ENCODE measurements at places on chromosomes 5 and 9.

DNA sequence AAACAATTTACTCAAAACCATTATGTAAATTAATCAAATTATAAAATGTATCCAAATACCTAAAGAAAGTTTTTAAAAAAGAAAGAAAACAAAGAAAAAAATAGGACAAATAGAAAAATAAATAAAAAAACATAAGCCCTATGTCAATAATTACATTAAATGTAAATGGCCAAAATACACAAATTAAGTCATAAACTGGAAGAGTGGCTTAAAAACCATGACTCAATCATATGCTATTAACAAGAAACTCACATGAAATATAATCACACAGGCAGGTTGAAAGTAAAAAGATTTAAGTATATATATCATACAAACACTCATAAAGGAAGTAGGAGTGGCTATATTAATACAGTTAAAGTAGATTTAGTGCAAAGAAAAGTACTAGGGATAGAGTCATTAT is 95.3 kb downstream of the PRELID2 start:
- H3K4me1 ChIP-seq, result no peaks in the 10 kb centered on the region
- no peaks in the 10 kb centered on the region for H3K36me3 ChIP-seq
- no peak overlapping the region for H3K27ac ChIP-seq

GRCh38 chr9:95876595-95876994 is 1.1 kb downstream of the ERCC6L2 start:
- DNase-seq, result no peak
- no peak overlapping the region for H3K4me3 ChIP-seq
- no peak overlapping the region for H3K27ac ChIP-seq

GRCh38 chr5:119411361-119412278 is 40.7 kb upstream of the HSD17B4 start:
- H3K4me1 ChIP-seq, result peaks cover 5% of the 10 kb centered on the region
- no peak overlapping the region for H3K27ac ChIP-seq
- H3K27me3 ChIP-seq, result no peaks in the 10 kb centered on the region
- H3K4me3 ChIP-seq, result peak overlapping the region; percentile 55
- DNase-seq, result peak; percentile 22

DNA sequence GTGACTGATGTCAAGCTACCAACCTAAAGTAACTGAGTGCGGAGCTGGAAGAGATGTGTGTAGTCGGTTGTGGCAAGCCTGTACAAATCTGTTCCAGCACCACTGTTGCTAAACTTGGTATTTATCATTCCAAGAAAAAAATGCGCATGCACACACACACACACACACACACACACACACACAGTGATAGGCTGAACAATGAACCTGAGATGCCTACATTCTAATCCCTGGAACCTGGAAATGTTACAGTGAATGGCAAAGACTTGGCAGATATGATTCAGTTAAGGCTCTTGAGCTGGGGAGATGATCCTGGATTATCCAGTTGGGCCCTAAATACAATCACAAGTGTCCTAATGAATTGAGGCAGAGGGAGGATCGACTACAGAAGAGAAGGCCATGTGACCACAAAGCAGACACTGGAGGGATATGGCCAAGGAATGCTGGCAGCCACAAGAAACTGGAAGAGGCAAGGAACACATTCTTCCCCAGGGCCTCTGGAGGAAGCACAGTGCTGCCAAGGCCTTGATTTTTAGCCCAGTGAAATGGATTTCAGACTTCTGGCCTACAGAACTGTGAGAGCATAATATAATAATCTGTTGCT is 49.7 kb upstream of the LHFPL2 start:
- DNase-seq, result no peak
- H3K4me3 ChIP-seq, result no peak overlapping the region
- no peaks in the 10 kb centered on the region for H3K36me3 ChIP-seq
- H3K27me3 ChIP-seq, result no peaks in the 10 kb centered on the region
- H3K27ac ChIP-seq, result no peak overlapping the region
- no peaks in the 10 kb centered on the region for H3K4me1 ChIP-seq

DNA sequence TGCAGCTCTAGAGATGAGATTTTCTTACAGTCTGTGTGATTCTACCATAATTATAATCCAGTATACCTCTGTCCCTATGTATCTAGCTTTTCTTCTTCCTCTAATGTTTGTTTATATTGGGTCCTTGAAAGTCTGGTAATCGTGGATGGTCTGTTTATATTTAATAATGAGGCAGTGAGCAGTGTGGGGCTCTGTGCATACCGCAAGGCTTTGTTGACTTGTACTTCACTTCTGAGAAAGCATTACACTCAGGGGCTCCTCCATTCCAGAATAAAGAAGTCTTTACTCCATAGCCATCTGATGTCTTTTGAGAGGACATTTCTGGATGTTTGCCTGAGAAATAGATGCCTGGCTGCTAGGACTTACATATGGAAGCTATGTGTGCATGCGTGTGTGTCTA is 4.5 kb upstream of the MPDZ start:
- H3K27ac ChIP-seq, result no peak overlapping the region
- no peaks in the 10 kb centered on the region for H3K36me3 ChIP-seq
- H3K4me3 ChIP-seq, result no peak overlapping the region
- no peaks in the 10 kb centered on the region for H3K4me1 ChIP-seq

GRCh38 chr5:127963233-127963632 is 120.3 kb upstream of the SLC12A2 start:
- no peak overlapping the region for H3K27ac ChIP-seq
- no peaks in the 10 kb centered on the region for H3K36me3 ChIP-seq
- no peak for DNase-seq
- no peak overlapping the region for H3K4me3 ChIP-seq
- no peaks in the 10 kb centered on the region for H3K27me3 ChIP-seq

- H3K27ac ChIP-seq, result no peak overlapping the region
- no peak for DNase-seq
- H3K4me3 ChIP-seq, result no peak overlapping the region
Measured at GRCh38 chr5:33465120-33465519, 24.4 kb downstream of the TARS1 start.

DNA sequence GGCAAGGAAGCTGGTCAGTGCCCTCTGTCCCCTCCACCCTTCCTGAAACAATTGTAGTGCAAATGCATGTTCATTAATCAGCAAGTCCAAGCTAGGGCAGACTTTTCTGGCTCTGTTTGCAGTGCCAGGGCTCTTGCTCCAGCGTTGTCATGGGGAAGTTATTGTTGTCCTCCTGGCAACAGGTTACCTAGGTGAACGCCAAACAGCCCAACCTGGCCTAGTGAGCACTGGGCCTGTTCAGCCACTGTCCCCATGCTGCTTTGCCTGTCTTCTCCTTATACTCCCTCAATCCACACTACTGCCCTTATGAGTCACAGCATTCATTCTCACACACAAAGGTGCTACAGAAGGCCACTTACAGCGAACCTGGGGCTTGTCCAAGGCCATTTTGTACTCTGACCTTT is 34.5 kb upstream of the GLIS3 start:
- H3K27ac ChIP-seq, result no peak overlapping the region
- H3K27me3 ChIP-seq, result no peaks in the 10 kb centered on the region
- peaks cover under 1% of the 10 kb centered on the region for H3K4me1 ChIP-seq
- no peaks in the 10 kb centered on the region for H3K36me3 ChIP-seq

- H3K36me3 ChIP-seq, result no peaks in the 10 kb centered on the region
- H3K4me1 ChIP-seq, result no peaks in the 10 kb centered on the region
- no peak overlapping the region for H3K4me3 ChIP-seq
- H3K27me3 ChIP-seq, result no peaks in the 10 kb centered on the region
Measured at GRCh38 chr5:2371419-2371710, 380.1 kb downstream of the IRX2 start.

DNA sequence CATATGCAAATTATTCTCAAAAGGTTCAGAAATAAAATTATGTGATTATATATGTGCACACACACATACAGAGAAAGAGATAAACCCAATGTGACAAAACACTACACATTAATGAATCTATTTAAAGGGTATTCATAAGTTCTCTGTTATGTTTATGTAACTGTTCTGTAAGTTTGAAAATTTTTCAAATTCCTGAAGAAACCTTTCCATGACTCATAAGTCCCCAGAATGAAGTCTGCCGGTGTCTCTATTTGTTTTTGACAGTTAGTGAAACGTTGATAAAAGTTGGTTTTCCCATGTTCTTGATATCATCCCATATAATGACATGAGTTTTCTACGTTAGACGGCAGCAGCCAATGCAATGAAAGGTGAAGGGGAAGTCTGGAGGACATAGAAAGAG is 199.5 kb upstream of the PUM3 start:
- H3K4me1 ChIP-seq, result no peaks in the 10 kb centered on the region
- no peak overlapping the region for H3K4me3 ChIP-seq
- DNase-seq, result no peak

- no peak for DNase-seq
- no peaks in the 10 kb centered on the region for H3K27me3 ChIP-seq
- H3K4me1 ChIP-seq, result no peaks in the 10 kb centered on the region
- H3K27ac ChIP-seq, result no peak overlapping the region
Measured at GRCh38 chr9:109276469-109277440, 44.1 kb downstream of the EPB41L4B start.

- no peaks in the 10 kb centered on the region for H3K27me3 ChIP-seq
- H3K4me3 ChIP-seq, result no peak overlapping the region
- no peak for DNase-seq
- H3K4me1 ChIP-seq, result no peaks in the 10 kb centered on the region
Measured at GRCh38 chr9:77752554-77752953, 104.4 kb upstream of the GNA14 start.

DNA sequence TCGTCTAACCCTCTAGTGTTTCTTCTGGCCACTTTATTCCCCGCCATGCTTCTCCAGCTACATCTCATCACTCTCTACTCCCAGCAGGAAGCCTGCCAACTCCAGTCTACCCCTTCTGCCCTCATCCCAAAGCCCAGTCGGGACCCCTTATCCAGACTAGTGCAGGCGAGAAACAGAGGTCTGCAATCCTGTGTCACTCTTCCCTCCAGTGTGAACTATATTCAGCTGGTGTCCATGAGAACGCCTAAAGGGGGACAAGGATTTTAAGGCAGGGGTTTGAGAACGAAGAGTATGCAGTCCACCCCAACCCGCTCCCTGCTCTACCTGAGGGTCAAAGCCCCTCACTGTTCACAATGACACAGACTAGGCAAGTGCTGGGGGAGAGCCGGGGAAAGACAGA is 41.7 kb upstream of the GABRP start:
- H3K27ac ChIP-seq, result no peak overlapping the region
- H3K36me3 ChIP-seq, result no peaks in the 10 kb centered on the region

DNA sequence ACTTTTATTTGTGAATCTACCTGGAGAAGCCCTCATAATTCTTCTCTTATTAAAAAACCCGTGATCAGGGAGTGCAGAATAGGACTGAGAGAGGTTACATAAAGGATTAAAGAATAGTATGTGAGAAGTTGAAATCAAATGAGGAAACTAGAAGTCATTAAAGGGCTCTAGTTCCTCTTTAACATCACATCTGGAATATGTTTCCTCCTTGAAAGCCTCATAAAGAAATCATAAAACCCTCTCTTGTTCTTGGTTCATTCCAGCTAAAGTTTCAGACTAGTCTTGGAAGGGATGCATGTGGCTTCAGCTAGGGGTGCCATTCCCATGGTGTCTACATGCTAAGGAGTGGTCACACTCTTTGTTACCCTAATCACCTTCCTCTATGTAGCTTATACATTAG is 5.7 kb upstream of the C5orf46 start:
- H3K27ac ChIP-seq, result no peak overlapping the region
- no peak for DNase-seq
- H3K36me3 ChIP-seq, result no peaks in the 10 kb centered on the region
- H3K27me3 ChIP-seq, result no peaks in the 10 kb centered on the region
- no peaks in the 10 kb centered on the region for H3K4me1 ChIP-seq

DNA sequence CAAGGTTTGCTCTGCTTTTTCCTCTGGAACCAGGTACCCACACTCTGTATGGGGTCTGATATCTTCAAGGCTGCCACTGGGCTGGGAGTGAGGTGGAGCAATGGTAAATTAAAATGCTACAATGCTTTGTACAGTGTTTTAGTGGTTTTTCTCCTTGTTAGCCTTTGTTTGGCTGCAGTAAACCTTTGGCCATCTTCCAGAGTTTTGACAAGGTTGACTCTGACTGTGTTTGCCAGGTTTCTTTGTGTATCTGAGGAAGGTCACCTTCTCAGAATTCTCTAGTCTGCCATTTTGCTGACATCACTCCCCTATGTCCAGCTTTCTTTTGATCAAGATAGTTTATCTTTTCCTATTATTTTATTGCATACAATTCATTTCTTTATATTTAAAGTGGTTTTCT is 11.2 kb downstream of the SPATA31D1 start:
- no peak for DNase-seq
- H3K27ac ChIP-seq, result no peak overlapping the region
- no peaks in the 10 kb centered on the region for H3K4me1 ChIP-seq
- no peaks in the 10 kb centered on the region for H3K27me3 ChIP-seq

DNA sequence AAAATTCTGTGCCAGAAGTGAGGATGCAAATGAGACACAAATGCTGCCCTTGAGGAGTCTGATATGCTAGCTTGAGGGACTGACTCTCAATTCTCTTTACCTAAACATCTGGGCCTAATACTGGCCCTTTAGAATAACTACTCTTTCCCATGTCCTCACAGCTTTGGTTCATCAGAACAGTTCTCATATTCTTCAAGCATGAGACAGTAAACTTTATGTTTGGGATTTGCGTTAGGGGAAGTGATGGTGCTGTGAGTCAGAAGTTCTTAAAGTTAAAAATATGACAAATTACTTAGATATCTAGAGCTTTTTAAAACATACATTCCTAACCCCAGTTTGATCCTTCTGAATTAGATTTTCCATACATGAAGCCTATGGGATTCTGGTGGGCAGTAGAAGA is 665.0 kb upstream of the RGMB start:
- H3K4me1 ChIP-seq, result no peaks in the 10 kb centered on the region
- DNase-seq, result no peak
- no peak overlapping the region for H3K27ac ChIP-seq
- no peaks in the 10 kb centered on the region for H3K36me3 ChIP-seq

DNA sequence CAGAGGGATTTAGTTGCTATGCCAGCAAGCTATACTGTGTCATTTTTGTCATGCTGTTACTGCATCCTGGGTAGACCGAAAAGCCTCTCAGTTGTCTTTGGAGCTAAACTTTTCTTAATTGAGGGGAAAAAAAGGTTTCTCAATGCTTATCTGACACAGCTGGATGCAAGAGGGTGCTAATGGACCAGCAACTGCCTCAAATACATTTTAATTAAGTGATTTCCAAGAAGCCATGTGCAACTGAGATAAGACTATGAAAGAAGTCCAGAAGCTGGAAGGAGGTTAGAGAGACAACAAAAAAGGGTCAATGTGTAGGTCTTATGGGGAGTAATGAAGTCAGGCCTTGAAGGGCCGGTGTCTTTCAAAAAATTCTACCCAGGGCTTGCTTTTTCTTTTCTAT is 465.7 kb upstream of the DMAC1 start:
- H3K27me3 ChIP-seq, result no peaks in the 10 kb centered on the region
- no peak overlapping the region for H3K4me3 ChIP-seq
- no peak overlapping the region for H3K27ac ChIP-seq
- H3K4me1 ChIP-seq, result no peaks in the 10 kb centered on the region
